Right hindlimb (tissue), 1 donor: ENCODE measurements at places on chromosomes 5 and 9.

- no peak for DNase-seq
These were observed 472.9 kb downstream of the PRELID2 start for GRCh38 chr5:145362266-145362665.

- DNase-seq, result no peak
These were observed 15.1 kb downstream of the AUH start for GRCh38 chr9:91346644-91347043.

GRCh38 chr9:95551406-95551805, 34.6 kb upstream of the PTCH1 start:
- DNase-seq, result no peak

GRCh38 chr9:123251741-123252140, 16.6 kb downstream of the STRBP start:
- DNase-seq, result no peak

DNA sequence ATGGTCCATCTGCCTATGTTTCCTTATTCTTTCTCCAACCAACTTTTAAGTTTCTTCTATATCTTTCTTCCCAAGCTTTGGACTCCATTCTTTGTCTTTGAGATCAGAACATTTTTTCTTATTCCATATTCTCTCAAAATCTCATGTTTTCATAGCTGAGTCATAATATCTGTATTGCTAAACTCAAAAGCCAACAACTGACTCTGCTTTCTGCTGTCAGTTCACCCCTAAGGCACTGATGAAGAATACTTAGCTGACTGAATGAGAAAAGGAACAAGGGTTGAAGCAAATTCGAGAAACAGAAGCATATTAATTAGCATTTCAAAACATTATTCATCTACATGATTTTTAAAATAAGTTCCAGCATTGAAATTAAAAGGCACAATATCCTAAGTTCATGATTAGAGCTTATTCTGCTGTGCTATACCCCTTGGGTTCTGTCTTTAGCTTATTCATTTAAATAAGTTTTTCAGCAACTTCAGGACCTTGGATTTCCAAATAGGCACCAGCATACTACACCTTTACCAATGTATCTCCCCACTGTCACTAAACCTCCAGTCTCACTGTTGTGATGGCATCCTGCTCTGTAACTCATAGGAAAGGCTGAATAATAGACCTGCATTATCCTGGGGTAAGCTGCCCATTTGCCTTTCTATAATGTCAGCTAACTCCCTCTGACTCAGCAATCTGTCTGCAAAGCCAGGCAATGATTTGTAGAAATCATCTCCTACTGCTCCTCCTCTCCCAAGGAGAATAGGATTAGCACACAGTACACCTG, 49.9 kb upstream of the C5orf46 start:
- no peak for DNase-seq

GRCh38 chr5:154278186-154278585, 87.7 kb downstream of the GALNT10 start:
- DNase-seq, result no peak

DNA sequence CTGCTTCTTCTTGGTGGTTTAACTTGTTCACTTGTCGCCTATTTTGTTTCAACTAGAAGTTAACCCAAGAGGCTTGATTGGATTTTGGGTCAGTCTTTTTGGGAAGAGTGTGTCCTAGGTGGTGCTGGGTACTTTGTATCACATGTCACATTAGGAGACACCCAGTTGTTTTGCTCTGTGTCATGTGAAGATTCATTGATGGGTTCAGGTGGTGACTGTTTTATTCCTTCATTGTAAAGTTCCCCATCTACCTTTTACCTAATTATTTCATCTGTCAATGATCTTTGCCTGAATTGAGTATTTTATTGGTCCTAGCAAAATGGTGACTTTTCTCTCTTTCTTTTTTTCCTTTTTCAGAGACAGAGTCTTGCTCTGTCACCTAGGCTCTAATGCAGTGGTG, 69.2 kb downstream of the RALGPS1 start:
- no peak for DNase-seq

DNA sequence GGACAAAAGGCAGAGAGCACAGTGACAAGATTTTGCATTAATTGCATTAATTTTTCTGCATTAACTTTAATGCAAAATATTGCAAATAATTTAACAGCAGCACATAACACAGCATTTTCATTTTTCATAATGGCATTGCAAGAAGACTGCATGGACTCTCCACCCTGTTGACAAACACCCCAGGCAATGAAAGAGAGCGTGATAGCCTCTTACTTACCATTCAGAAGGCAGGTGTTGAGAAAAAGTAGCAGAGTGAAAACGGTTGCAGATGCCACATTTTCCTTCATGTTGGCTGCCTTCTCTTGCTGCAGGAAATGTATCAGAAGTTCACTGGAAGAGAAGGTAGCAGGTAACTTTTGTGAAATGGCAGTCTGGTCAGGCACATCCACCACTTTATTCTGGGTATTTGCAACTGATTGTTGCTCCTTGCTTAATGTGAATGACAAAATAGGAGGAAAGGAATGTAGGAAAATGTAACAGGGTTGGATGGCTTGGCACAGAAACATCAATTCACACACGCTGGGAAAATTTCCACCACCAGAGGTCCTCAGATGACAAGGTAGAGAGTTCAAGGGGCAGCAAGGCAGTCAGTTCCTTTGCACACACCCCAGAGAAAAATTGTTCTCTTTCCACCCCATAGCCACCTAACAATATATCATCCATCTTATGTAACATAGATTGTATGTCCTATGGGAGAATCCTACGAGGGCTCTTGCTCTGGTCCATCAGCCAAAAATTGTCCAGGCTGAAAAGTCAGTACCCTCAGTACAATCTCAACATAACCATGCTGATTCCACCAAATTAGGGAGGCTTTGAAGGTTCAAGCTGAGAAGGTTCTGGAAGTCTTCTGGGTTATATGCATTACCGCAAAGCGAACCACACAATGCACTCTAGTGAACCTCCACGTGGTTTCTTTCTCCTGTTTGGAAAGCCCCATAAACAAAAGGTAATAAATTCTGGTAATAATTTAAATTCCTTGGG, 41.9 kb upstream of the AGXT2 start:
- DNase-seq, result peak; percentile 63

- no peak for DNase-seq
These were observed 112.4 kb upstream of the CTSL start for GRCh38 chr9:87613265-87614111.

- no peak for DNase-seq
These were observed 3.6 kb upstream of the RGMB start for GRCh38 chr5:98769959-98770208.

DNA sequence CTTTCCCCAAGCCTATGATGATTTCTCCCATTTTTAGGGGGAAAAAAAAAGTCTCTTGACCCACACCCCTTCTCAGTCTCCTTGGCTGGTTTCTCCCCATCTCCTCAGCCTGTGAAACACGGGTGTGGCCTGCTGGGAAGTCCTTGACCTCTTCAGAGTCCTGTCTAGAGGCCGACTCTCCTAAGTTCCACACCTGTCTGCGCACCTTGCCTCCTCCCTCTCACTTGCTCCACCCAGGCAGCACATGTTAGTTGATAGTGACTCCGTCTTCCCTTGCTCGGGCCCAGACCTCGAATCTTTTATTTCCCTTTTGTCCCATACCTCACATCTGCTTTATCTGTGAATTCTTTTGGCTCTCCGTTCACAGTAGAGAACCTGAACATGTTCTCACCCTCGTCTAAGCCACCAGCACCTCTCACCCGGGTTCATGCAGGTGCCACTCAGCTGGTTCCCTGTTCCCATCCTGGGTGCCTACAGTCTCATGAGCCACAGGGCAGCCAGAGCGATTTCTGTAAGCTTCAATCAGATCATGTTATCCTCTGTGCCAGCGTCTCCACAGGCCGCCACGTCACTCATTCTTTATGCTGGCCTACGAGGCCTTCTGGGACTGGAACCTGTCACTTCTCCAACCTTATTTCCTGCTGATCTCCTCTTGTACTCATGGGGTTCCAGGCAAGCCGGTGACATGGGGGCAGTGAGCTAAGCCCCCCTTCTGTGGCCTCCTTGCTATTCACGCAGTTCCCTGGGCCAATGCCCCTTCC, 51.7 kb upstream of the LRRTM2 start:
- no peak for DNase-seq

GRCh38 chr5:123203105-123203800, 114.2 kb downstream of the PRDM6 start:
- no peak for DNase-seq
